ENCODE measurements at places on chromosomes 4 and X.

- DNase-seq = no peak
Measured at GRCh38 chr4:3697033-3697432, 69.2 kb upstream of the ADRA2C start.

DNA sequence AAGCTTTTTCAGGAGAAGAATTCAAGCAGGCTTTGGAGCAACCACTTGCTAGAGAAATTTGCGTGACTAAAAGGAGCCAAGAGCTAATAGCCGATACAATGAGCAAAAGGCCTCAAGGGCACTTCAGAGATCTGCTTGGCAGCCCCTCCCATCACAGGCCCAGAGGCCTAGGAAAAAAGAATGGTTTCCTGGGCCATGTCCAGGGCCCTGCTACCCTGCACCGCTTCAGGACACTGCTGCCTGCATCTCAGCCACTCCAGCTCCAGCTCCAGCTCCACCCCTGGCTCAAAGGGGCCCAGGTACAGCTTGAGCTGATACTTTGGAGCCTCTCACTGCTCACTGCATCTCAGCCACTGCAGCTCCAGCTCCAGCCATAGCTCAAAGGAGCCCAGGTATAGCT is 98.9 kb downstream of the FAM13A start:
- no peak for DNase-seq

GRCh38 chr4:74975082-74975481 is 42.2 kb downstream of the PARM1 start:
- DNase-seq = no peak

DNA sequence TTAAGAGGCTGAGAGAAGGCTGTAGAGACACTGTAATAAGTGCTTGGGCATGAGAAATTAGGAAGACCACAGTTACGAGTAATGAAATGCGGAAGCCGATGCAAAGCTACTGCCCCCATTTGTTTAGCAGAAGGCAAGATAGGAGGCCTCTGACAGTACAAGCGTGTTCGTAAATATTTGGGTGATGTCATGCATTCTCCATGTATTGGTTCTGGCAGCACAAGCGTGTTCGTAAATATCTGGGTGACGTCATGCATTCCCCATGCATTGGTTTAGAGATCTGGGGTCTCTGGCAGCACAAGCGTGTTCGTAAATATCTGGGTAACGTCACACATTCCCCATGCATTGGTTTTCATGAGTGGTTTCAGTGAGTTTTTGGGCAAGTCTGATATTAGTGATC is 661.5 kb upstream of the FRG1 start:
- no peak for DNase-seq

DNA sequence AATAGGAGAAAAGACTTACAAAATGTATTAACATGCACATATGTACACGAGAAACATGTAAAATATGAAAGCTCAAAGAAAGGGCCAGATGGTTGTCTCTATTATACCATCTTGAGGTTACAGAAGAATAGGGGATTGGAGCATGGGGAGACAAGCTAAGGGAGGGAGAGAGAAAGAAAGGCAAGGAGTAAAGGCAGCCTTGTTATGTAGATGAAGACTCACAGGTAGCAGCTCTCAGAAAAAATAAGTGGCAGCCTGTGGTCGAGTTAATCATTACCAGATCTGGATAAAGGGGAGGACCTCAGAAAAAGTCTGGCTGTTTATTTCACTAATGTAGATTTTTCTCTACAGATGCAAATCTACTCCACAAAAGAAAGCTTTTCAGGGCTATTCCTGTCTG is 26.6 kb upstream of the PPP1R2C start:
- DNase-seq = no peak

DNA sequence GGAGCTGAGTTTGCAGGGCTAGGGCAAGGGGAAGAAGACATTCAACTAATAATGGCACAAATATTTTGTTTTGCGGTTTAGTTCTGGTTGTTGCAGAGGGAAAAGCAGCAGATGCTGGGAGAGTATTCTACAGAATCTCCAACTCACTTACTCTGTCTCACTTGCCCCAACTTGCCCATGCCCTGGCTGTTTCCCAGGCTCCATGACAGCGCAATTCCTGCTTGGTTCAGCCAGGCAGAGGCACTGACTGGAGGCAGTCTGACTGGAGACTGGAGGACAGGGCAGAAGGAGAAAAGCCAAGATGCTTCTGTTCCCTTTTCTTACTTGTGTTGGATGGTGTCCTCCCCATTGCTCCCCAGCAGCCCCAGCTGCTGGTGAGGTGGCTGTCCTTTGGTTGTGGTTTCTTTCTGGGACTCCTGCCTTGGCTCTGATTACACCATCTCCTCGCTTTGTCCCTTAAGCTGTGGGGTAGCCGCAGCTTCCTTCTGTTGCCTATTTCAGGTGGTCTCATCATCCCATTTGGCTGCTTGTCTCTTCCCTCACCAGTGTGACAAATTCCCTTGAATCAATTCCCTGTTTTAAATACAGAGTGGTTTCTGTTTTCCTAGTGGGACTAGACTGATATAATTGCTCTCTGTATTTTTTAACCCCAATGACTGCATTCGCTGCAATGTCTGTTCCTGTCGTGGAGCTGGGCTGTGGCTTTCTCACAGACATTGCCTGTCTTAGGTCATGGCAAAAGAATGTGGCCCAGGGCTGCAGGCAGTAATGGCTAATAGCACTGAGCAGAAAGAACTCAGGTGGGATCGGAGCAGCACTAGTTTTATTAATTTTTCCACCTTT is 24.2 kb upstream of the RASL11B start:
- no peak for DNase-seq

DNA sequence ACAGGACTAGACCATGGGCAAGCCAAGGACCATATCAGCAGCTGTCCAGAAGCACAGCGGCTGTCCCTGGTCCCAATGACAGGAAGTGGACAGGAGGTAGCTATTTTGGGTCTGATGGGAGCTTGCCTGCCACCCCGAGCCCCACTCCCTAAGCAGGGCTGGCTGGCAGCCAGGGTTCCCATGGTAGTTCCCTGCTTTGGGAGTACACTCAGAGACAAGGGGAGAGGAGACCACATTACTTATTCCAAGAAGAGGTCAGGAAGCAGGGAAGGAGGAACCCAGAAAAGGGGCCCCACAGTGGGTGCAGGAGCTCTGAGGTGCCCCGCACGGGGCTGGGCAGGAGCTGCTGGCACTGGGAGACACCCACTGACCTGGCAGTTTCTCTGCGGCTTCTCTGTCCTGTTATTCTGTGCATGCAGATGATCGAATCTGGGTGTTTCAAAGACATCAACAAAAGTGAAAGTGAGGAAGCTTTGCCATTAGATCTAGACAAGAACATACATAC is 36.3 kb downstream of the HTT-AS start:
- peak; percentile 29 for DNase-seq

GRCh38 chr4:26131711-26132110 is 189.1 kb upstream of the RBPJ start:
- DNase-seq = no peak

GRCh38 chrX:97268182-97268680 is 384.5 kb downstream of the RPA4 start:
- no peak for DNase-seq

- no peak for DNase-seq
Measured at GRCh38 chr4:108391701-108392455, 223.1 kb upstream of the LEF1 start.

GRCh38 chrX:68842351-68842750 is 13.5 kb downstream of the EFNB1 start:
- DNase-seq = no peak

DNA sequence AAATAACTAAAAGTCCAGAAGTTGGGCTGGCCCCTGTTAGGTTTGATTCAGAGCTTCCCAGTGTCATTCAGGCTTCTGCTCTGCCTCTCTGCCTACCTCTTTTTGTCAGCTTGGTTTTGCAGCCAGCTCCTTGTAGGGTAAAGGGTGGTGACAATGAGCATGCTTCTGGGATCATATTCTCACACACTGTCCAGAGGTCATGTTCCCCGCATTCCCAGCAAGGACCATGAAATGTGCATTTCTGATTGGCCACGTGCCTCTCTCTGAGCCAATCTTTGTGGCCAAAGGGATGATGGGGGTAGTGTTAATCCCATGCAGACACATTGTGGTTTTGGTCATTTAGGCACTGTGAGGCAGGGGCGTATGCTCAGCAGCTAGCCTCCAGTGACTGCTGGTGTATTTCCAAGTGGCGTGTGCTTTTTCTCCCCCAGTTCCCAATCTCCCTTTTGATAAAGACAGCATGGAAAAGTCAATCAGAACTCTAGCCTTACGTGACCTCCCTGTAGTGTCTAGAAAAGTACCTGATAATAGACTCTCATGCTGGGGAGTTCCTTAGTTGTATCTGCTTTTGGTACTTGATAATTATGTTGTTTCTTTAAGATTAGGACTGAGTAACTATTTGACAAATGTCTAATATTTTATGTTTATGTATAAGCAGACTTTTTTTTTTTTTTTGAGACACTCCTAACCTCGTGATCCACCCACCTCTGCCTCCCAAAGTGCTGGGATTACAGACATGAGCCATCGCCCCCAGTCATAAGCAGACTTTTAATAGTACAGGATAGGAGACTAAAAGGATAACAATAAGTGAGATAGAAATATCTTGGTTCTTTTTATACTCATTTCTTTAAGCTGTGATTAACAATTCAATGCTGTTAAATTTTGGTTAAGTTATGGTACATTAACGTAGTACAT is 57.8 kb downstream of the KIAA0232 start:
- DNase-seq = no peak

- no peak for DNase-seq
Measured at GRCh38 chrX:17597327-17597726, 140.0 kb upstream of the SCML1 start.

DNA sequence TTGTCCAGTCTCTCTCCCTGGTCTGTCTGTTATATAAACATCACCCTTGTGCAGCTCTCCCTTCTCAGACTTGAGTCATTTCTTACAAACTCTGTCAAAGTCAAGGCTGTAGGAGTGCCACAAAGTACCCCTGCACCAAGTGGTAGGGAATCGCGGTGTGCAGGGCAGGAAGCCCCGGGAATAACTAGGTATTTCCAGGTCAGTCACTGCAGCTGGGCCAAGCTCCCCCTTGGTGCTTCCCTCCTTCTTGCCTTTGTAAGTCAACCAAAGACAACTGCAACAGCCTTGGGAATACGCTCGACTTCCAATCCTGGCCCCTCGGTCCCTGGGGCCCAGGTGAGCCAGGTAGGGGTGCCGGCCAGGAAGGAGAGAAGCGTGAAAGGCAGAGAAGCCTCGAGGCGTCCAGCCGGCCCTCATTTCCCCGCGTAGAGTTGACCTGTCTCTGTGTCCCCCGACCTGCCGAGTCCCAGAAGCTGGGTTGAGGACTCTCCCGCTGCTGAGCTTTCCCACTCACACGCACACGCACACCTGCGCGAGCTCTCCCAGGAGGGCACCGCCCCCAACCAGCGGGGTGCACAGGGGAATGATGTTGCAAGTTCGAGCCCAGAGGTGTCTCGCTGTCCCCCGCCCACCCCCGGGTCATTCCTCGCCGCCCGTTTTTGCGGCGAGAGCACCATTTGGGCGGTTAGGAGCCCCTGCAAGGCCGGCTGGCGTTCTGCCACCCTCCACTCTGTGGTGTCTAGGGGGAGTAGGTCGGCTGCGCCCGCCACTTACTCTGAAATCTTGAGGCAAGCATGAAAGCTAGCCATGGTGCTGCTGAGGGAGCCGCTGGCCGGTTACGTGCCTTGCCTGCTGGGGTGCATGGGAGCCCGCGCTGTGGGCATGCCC is 22.8 kb upstream of the KIAA1210 start:
- DNase-seq = peak; percentile 14

DNA sequence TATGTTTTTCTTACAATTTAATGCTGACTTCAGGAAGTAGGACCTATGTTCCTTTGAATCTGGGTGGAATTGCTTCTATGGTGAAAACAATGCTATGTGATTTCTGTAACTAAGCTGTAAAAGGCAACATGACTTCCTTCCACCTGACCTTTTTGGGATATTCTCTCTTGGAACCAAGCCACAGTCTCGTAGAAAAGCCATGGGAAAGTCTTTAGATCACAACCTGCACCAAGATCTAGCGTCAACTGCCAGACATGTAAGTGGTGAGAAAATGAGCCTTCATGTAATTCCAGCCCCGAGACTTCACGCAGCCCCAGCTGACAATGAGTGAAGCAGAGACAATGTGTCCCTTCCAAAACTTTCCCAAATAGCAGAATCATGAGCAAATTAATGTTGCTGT is 297.0 kb upstream of the DCAF8L1 start:
- DNase-seq = no peak

GRCh38 chr4:121712001-121712651 is 15.3 kb upstream of the ANXA5 start:
- DNase-seq = no peak

GRCh38 chr4:152738827-152739226 is 40.7 kb downstream of the TIGD4 start:
- DNase-seq = no peak

DNA sequence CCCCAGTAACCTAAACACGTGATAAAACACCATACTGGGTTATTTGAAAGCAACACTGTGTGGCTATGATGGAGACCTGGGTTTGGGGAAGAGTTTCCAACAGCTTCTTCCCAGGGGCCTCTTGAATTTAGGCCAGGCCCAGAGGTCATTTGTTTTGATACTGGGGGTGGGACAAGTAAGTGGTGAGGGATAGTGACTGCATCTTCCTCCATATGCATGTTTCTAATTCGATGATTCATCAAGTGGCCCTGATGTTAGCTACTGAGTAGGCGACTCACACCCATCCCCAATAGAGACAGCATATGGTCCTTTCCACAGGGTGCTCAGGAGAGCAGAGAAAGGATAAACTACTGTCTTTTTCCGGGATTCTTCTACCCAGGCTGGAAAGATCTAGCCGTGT is 2.7 kb downstream of the NDP start:
- no peak for DNase-seq

DNA sequence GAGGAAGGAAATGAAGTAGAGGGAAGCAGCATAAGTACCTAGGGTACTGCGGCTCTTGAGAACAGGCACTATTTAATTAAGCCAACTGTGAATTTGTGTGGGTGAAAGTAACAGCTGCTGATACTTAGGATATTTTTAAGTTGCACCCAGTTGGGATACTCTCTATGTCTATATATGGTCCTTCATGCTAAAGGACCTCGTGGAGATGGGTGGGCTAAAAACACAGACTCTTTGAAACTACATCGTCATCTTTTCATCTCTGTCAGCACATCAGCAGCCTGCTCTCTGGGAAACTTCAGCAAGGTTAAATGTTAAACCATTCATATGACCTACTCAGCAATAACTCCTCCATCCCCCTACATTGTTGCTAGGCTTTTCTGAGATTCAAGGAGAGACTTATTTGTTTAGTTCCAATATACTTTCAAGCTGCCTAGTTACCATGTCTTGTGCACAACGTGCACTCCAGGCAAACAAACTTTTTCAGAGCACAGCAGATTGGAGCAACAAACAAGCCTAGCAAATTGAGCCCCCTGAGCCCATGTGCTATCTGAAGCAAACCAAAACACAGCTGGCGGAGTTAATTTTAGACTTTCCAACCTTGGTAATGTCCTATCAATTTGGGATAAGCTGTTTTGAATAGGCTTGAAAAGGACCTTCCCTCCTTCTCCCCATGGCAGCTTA is 6.2 kb upstream of the MOB1B start:
- DNase-seq = no peak

DNA sequence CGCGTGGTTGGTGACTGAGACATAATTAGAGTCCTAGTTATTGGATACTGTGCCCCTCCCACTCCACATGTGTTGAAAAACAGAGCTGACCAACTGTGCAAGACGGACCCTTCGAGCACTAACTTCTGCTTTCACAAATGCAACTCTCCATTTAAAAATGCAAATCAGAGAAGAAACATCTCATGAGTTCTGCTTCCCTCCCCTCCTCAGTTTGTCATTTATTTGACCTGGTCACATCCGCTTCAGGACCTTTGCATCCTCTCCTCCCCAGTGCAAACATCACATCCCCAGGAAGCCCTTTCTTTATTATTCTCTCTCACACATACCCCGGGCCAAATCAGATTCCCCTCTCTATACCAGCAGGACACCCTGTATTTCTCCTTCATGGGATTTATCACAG is 38.1 kb upstream of the NOCT start:
- no peak for DNase-seq

- DNase-seq = no peak
Measured at GRCh38 chr4:25402521-25402920, 25.5 kb downstream of the ANAPC4 start.
